ENCODE measurements at places on chromosomes 4 and X.
A peak's percentile ranks its signal among the peaks of the same experiment; 100 is the strongest.

DNA sequence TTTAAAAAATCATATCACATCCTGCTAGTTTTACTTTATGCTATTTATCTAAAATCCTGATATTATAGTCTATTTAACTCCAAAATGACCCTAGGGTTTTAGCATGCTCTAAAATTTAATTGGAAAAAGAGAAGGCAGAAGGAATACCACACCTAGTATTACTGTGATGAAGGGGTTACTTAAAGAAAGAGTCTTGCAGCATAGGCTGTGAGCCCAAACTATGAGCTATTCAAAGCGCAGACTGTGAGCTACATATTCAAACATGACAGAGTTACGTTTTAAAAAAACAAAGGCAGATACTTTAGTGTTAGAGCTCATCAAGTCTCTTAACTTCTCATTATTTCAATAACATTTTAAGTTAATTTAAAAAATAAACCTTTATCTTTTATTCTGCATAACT is 247.7 kb upstream of the ETNPPL start:
- DNase-seq, result no peak

DNA sequence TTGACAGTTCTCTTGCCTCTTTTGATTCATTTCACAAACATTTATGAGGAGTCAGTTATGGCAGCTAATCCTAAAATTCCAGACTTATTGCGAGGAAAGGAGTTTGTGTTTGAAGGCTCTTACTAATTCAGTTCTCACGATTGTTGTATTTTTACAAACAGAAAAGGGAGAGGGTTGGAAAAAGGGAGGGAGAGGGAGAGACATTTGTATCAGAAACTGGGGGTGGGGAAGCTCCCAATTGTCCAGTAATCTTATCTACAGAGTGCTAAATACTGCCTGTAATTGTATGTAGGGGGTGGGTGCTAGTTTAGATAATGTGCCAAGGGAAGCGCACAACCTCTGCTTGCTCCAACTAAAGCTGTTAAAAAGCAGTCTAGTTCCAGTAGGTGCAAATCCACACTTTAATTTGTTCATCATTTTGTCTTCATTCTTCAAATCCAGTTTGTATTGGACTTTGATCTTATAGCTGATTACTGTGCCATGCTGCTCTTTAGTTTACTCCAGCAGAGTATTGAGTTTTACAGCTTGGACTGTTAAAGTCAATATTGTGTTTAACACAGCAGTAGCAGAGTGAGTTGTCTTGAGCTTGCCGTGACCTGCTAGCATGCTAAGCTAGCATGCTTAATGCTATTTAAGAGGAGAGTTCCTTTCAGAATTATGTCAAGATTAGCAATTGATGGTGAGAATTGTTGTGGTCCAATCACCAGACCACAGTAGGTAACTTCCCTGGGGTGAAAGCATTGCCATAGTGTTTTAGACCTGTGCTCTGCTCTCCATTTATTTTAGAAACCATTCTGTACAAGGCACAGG is 13.9 kb downstream of the FNIP2 start:
- DNase-seq, result no peak

DNA sequence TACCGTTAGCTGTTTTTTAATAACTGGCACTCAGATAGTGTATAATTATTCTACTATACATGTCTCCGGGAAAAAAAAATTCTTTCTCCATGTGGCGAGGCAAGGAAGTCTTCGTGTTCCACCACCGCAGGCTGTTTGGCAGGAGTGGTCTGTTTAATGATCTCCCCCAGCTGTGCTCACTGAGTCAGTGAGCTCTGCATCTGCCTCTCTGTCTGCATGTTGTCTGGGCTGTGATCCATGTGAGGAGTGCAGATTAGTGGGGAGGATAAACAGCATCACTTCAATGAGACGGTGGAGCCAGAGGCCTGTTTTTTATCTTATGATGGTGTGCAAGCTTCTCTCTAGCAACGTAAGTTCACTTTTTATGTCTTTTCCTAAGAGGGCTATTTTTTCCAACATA is 69.8 kb downstream of the RPS3A start:
- DNase-seq, result no peak

DNA sequence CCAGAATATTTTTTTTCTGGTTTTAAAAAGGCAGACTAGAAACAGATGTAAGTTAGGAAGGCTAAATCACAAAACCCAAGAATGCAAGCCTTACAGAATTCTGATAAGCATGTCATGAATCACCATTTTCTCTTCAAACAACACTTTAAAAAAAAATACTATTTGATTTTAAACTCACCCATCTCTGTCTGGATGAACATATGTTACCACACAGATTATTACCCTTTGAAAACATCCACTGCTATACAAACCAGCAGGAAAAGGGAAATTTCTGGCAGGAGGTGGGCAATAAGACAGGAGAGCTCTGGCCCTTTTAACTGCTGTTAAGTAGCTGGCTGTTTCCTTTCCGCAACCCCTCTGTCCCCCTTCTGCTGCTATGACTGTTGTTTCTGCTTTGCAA is 317.7 kb upstream of the NOCT start:
- DNase-seq, result no peak

DNA sequence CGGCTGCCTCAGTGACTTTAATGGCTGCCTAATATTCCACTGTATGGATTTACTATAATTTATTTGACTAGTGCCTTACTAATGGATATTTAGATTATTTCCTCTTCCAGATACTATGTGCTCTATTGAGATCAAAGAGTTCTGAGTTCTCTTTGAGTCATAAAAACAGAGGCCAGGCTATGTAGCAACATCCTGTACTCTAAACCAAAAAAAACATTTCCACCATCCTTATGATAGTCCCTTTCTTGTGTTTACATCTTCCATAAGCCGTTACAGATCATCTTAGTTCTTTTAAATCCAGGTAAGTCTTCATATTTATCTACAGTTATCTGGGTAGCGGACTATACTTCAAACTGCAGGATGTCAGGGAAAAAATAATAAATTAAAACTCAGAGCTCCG is 56.6 kb upstream of the TMEM184C start:
- no peak for DNase-seq

GRCh38 chr4:7699031-7699430 is 240.6 kb downstream of the AFAP1 start:
- DNase-seq, result no peak

- no peak for DNase-seq
Observed at GRCh38 chr4:52019936-52020657, at the start of gene LRRC66. TSS of gene LRRC66 (minus strand) at chr4:52020363. CDS start at chr4:52017613, 2,750 bp downstream.

GRCh38 chrX:28997706-28998463 is 410.6 kb downstream of the IL1RAPL1 start:
- DNase-seq, result peak; percentile 2

DNA sequence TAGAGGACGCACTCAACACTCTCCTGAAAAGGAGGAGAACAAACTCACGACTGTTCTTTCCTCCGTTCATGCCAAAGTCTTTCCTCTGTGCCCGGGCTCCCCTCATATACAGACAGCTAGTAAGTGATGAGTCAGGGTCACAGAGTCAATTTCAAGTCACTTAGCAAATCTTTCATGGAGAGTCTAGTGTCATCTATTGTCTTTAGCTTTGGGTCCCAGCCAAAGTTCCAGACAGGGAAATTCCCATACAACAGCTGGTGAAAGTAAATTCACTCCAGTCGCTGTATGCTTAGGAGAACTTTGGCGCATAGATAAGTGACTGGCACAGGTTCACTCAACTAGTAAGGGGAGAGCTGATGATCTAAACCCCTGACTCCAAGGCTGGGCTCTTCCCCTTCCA is 226.5 kb downstream of the MID1 start:
- no peak for DNase-seq

Data from right kidney (tissue), 9 donors.